Ovary (tissue), 10 donors: ENCODE measurements at places on chromosomes 7 and 10. TPM values are rescaled to one million over a fixed set of nuclear protein-coding genes. Genes with fewer than 3 reads are reported as not detected.

- no peak overlapping the region for H3K4me3 ChIP-seq
- DNase-seq, result no peak
- H3K36me3 ChIP-seq, result no peaks in the 10 kb centered on the region
- no peaks in the 10 kb centered on the region for H3K27me3 ChIP-seq
- no peak overlapping the region for H3K27ac ChIP-seq
These were observed 34.3 kb downstream of the SLC25A13 start for GRCh38 chr7:96287559-96287958.

GRCh38 chr7:131238347-131238931, 89.2 kb upstream of the MKLN1 start:
- H3K36me3 ChIP-seq, result no peaks in the 10 kb centered on the region
- DNase-seq, result no peak
- no peak overlapping the region for H3K4me3 ChIP-seq
- no peaks in the 10 kb centered on the region for H3K27me3 ChIP-seq

- peaks cover 8% of the 10 kb centered on the region for H3K4me1 ChIP-seq
- no peaks in the 10 kb centered on the region for H3K36me3 ChIP-seq
- H3K4me3 ChIP-seq, result no peak overlapping the region
These were observed 170.9 kb downstream of the LRMDA start for GRCh38 chr10:75602341-75602740.

DNA sequence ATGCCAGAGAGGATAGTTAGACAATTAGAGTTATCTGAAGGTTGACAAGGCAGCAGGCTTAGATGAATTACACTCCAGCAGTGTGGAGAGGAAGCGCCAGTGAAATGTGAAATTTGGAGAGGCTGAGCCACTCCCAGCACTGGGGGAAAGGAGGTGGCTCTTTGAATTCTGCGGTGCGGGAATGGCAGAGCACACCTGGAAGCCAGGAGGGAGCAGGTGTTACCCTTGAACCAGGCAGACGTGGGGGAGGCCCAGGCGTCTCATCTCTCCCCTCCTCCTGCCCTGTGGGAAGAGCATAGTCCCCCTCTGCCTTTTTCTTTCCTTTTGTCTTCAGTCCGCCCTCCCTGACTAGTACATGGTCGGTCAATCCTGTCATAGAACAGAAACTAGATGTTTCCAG, 203.1 kb downstream of the DPP6 start:
- no peak overlapping the region for H3K27ac ChIP-seq
- no peaks in the 10 kb centered on the region for H3K36me3 ChIP-seq
- no peaks in the 10 kb centered on the region for H3K4me1 ChIP-seq
- DNase-seq, result no peak

Gene TMEM130
- 0.12 TPM for total RNA-seq

- no peaks in the 10 kb centered on the region for H3K36me3 ChIP-seq
- peak overlapping the region; percentile 47 for H3K4me3 ChIP-seq
- DNase-seq, result no peak
- no peaks in the 10 kb centered on the region for H3K4me1 ChIP-seq
- no peaks in the 10 kb centered on the region for H3K27me3 ChIP-seq
These were observed 60.0 kb upstream of the PRPS1L1 start for GRCh38 chr7:18087687-18088078.

- H3K4me3 ChIP-seq, result no peak overlapping the region
- H3K27ac ChIP-seq, result no peak overlapping the region
- no peaks in the 10 kb centered on the region for H3K36me3 ChIP-seq
- peaks cover 2% of the 10 kb centered on the region for H3K4me1 ChIP-seq
- DNase-seq, result no peak
- no peaks in the 10 kb centered on the region for H3K27me3 ChIP-seq
These were observed 80.6 kb downstream of the ARHGAP21 start for GRCh38 chr10:24642921-24643678.

DNA sequence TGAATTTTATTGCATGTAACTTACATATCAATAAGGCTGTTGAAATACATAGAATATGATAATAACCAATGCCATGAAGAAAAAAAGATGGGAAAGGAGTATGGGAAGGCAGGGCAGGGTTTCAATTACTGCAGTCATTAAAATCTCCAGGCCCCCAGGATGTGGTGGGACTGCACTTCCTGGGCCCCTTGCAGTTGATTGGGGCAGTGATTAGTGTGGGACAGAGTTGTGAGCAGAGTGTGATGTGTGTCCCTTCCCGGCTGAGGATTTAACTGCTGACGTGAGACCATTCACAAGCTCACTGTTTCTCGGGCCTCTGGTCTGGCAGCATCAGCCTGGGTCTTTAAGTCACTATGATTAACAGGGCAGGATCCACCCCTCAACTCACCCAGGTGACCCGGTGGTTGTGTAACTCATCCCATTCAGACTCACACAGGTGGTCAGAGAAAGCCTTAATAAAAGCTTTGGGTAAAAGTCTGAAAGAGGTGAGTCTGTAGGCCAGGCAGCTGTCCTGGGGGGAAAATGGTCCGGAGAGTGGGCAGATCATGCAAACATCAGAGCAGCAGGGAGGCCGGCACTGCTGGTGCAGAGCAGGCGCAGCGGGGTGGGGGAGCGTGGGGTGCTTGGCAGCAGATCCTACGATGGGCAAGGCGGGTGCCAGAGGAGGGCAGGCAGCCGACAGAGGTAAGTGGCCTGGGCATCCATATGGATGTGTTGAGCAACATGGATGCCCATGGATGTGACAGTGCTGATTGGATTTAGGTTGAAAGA, 36.3 kb upstream of the WDFY4 start:
- H3K4me1 ChIP-seq, result no peaks in the 10 kb centered on the region
- no peaks in the 10 kb centered on the region for H3K36me3 ChIP-seq
- no peak for DNase-seq
- no peak overlapping the region for H3K27ac ChIP-seq

DNA sequence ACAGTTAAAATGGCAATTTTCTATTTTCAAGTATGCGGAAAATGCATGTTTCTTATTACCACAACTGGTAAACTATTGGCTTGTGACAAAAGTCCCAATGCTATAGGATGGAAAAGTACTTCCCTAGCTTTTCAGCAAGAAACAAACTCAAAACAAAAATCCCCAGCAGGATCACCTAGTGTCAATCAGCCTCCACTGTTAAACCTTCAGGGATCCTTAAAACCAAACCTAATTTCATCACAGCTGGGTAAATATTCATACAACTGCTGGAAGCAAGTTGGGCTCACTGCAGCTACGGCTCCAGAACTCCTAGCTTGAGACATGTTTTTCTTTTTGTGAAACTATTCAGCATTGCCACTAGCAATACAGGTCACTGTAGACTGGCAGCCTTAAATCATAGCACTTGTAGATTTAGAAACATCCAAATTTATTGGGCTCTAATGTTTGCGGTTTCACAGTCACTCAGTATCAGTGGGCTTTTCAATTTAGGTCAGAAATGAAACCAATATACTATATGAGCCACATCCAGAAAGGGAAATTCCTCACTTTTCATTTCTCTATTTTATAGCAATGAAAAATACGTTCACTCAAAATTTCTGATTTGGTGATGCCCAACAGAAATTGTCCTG, 145.2 kb upstream of the ANK3 start:
- no peaks in the 10 kb centered on the region for H3K27me3 ChIP-seq
- no peak overlapping the region for H3K27ac ChIP-seq
- no peak overlapping the region for H3K4me3 ChIP-seq
- H3K36me3 ChIP-seq, result no peaks in the 10 kb centered on the region
- H3K4me1 ChIP-seq, result no peaks in the 10 kb centered on the region

DNA sequence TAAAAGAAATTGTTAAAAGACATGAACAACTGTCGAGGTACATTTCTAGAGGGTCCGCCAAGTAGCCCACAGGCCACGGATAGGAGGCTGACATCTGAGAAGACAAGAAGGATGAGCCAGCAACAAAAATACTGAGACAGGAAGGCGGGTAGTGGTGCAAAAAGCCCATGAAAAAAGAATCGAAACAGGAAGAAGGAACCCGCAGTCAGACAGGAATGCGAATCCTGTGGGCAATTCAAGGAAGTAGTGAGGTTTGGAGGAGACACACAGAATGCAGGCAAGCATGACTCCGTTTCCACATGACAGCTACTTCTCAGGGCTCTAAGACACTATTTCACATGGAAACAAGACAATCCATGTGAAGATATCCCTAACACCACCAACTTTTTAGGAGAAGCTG, 125.2 kb downstream of the DOCK4 start:
- DNase-seq, result no peak
- H3K4me1 ChIP-seq, result peaks cover 6% of the 10 kb centered on the region
- no peak overlapping the region for H3K27ac ChIP-seq
- no peak overlapping the region for H3K4me3 ChIP-seq

DNA sequence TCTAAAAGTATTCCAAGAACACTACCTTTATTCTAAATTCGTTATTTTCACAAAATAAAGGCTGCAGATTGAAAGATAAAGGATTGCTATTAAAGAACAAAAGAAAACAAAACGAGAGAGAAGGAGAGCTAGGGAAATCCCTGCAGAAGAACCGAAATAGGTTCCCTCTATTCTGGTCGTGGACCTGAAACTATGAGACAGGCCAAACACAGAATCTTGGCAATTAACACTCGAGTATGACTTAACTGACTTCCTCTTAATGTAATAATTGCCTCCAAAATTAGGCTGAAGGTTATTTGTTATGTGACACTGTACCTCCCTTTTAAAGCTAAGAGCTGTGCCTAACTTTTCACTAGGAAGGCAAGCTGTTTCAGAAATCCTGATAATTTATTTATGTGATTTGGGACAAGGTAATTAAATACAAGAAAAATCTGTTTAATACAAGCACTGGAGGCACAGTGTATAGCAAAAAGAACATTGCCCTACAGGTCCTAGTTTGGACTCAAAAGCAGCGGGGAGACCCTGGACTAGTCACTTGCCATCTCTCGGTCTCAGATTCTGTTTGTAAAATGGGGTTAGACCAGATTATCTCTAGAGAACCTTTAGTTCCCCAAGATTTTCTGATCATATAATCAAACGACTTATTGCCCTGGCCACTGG, 11.6 kb downstream of the NAMPT start:
- H3K4me1 ChIP-seq, result no peaks in the 10 kb centered on the region
- H3K36me3 ChIP-seq, result no peaks in the 10 kb centered on the region
- no peak overlapping the region for H3K4me3 ChIP-seq
- no peaks in the 10 kb centered on the region for H3K27me3 ChIP-seq

GRCh38 chr10:58444321-58444720, 59.1 kb downstream of the TFAM start:
- no peak overlapping the region for H3K4me3 ChIP-seq
- H3K27me3 ChIP-seq, result no peaks in the 10 kb centered on the region

Gene ECHDC3
- 15.3 TPM for total RNA-seq

- no peak overlapping the region for H3K27ac ChIP-seq
- H3K27me3 ChIP-seq, result no peaks in the 10 kb centered on the region
- H3K36me3 ChIP-seq, result no peaks in the 10 kb centered on the region
- H3K4me1 ChIP-seq, result no peaks in the 10 kb centered on the region
These were observed 26.1 kb upstream of the MRC1 start for GRCh38 chr10:17782921-17783665.

DNA sequence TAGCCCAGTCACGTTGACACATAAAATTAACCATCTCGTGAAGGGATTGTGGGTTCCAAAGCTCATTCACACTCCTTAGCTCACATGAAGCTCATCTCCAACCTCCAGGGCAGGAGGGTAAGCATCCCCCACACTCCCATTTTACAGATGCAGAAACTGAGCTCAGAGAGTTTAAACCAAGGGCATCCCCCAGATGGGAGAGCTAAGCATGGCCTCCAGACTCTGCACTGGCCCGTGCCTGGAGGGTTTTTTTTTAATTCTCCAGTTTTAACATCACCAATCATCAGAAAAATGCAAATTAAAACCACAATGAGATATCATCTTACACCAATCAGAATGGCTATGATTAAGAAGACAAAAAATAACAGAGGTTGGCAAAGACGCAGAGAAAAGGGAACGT, 53.3 kb upstream of the TCF7L2 start:
- H3K36me3 ChIP-seq, result no peaks in the 10 kb centered on the region
- no peak for DNase-seq
- H3K4me3 ChIP-seq, result no peak overlapping the region
- no peaks in the 10 kb centered on the region for H3K27me3 ChIP-seq
